ENCODE measurements at places on chromosomes 5 and 9. TPM values are rescaled to one million over a fixed set of nuclear protein-coding genes. Genes with fewer than 3 reads are reported as not detected.
A peak's percentile ranks its signal among the peaks of the same experiment; 100 is the strongest.

The ZNF169 gene
- total RNA-seq: 5.8 TPM

- peak within 1 kb of the TSS; percentile 55 for H3K27ac ChIP-seq
- H3K4me1 ChIP-seq: no peaks in the 10 kb centered on the region
- H3K4me3 ChIP-seq: peak within 1 kb of the TSS; percentile 70
These were observed at the start of gene ZFP2 for GRCh38 chr5:178895615-178896571. Gene ZFP2 (plus strand): TSS chr5:178895913. CDS start chr5:178931314, 35,401 bp downstream.

- no peak overlapping the region for H3K4me3 ChIP-seq
- H3K27ac ChIP-seq: no peak overlapping the region
These were observed 116.5 kb downstream of the CPLANE1 start for GRCh38 chr5:37132646-37133045.

- H3K36me3 ChIP-seq: no peaks in the 10 kb centered on the region
- no peak within 1 kb of the TSS for H3K27ac ChIP-seq
- no peak within 1 kb of the TSS for H3K4me3 ChIP-seq
- peak; percentile 91 for DNase-seq
These were observed at the start of gene HCN1 for GRCh38 chr5:45696206-45696836. Gene HCN1 (minus strand): TSS chr5:45696380.

DNA sequence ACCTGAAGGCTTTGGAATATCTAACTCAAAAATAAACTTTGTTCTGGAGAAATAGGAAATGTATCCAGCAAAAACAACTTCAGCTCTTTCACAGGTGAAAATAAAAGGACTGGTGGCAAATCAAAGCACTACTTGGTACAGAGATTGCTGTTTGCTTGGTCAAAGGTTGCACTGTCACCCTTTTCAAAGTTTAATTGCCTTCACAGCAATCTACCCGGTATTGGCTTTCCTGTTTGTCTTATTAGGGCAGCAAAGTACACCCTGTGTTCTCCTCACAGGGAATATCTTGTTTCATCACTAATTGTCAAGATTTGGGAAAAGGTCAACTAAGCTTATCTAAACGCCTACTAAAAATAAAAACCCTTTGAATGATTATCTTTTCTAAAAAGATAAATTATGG is 214.1 kb upstream of the ADCY2 start:
- no peaks in the 10 kb centered on the region for H3K36me3 ChIP-seq
- DNase-seq: no peak
- H3K4me3 ChIP-seq: no peak overlapping the region
- H3K27me3 ChIP-seq: no peaks in the 10 kb centered on the region
- no peak overlapping the region for H3K27ac ChIP-seq

- H3K36me3 ChIP-seq: no peaks in the 10 kb centered on the region
- no peak overlapping the region for H3K4me3 ChIP-seq
- no peak for DNase-seq
- H3K27me3 ChIP-seq: no peaks in the 10 kb centered on the region
- no peak overlapping the region for H3K27ac ChIP-seq
- peaks cover 5% of the 10 kb centered on the region for H3K4me1 ChIP-seq
These were observed 13.5 kb upstream of the AHRR start for GRCh38 chr5:307794-308579.

- no peak overlapping the region for H3K4me3 ChIP-seq
- H3K36me3 ChIP-seq: no peaks in the 10 kb centered on the region
- no peak overlapping the region for H3K27ac ChIP-seq
- no peaks in the 10 kb centered on the region for H3K27me3 ChIP-seq
- no peak for DNase-seq
- H3K4me1 ChIP-seq: no peaks in the 10 kb centered on the region
These were observed 317.1 kb downstream of the KCTD16 start for GRCh38 chr5:144487761-144488160.

- H3K36me3 ChIP-seq: no peaks in the 10 kb centered on the region
- no peak overlapping the region for H3K4me3 ChIP-seq
- no peak for DNase-seq
- H3K27me3 ChIP-seq: peaks cover 2% of the 10 kb centered on the region
These were observed 196.2 kb downstream of the RGS3 start for GRCh38 chr9:113659740-113660139.

DNA sequence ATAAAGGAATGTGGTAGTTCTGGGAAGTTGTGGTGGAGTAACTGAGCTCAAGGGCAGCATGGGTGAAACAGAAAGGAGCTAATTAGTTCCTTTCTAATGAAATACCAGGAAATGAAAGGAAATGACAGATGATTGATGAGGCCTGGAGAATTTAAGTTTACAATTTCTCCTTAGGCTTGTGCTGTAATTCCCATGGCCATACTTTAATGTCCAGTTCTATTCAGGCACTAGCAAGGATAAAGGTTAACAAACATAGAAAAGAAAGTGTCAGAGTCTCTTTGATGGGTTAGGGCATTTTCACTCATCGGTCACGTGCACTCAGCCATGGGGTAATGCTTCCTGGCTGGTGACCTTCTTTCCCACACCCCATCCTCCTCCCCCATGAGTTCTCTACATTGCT is 70.3 kb downstream of the CTSL start:
- DNase-seq: no peak
- H3K4me1 ChIP-seq: no peaks in the 10 kb centered on the region
- no peaks in the 10 kb centered on the region for H3K36me3 ChIP-seq

- no peak for DNase-seq
- H3K27ac ChIP-seq: no peak overlapping the region
- no peak overlapping the region for H3K4me3 ChIP-seq
- H3K4me1 ChIP-seq: peaks cover 12% of the 10 kb centered on the region
These were observed 69.8 kb downstream of the HABP4 start for GRCh38 chr9:96519787-96520186.

GRCh38 chr5:10695759-10696543 is 65.1 kb downstream of the DAP start:
- no peak for DNase-seq
- no peaks in the 10 kb centered on the region for H3K36me3 ChIP-seq
- H3K27ac ChIP-seq: no peak overlapping the region
- no peaks in the 10 kb centered on the region for H3K27me3 ChIP-seq
- H3K4me1 ChIP-seq: no peaks in the 10 kb centered on the region

DNA sequence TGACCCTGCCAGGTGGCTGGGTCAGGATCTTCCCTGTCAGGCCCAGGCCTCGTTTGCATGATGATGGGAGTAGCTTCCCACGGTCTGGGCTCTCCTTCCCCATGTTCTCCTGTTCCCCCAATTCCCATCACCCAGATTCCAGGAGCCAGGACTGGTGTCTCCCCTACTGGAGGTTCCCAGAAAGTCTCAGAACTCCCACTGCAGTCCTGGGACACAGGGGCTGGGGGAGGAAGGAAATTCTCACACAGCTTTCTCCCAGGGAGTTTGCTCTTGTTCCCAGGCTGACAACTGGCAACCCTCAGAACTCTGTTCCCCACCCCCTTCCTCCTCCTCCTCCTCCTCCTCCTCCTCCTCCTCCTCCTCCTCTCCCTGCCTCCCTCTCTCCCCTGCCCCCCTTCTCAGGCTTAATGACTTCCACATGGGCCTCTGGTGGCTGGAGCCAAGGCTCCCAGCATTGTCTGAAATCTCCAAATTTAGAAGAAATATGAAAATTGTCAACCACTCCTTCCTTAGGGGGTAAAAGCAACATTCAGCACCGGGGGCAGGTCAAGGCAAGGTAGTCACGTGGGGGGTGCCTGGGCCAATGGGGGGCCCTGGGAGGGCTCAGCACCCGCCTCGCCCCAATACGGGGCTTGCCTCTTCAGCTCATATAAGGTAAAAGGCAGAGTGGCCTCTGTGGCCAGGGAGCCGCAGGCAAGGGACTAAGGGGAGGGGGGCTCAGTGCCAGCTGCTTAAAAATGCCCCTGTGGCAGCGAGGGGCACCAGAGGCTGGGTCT is 27.3 kb upstream of the IL17B start:
- H3K4me1 ChIP-seq: peaks cover 30% of the 10 kb centered on the region
- no peaks in the 10 kb centered on the region for H3K27me3 ChIP-seq
- H3K4me3 ChIP-seq: no peak overlapping the region
- no peaks in the 10 kb centered on the region for H3K36me3 ChIP-seq

DNA sequence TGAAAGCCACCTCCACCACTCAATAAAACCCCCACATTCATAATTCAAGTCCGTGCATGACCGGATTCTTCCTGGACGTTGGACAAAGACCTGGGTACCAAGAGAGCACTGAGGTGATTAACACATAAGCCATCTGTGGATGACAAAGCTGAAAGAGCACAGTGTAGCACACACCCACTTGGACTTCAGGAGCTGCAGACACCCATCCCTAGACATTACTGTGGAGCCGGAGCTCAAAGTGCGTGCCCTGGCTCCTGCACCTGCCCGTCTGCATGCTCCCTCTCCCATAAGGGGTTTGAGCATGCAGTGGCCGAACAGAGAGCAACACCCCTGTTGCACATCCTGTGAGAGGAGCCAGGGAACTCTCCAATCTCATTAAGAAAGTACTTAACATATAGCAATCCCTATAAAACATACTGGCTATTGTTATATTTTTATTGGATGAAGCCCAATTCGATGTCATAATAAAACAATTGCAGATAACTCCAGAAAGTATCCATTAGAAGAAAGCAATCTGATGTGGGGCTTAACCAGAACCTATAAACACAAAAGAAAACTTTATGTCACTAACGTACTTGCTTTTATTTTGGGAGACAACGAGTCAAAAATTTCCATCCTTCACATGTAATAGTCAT is 1174.2 kb upstream of the C9orf72 start:
- DNase-seq: peak; percentile 54
- no peaks in the 10 kb centered on the region for H3K4me1 ChIP-seq
- H3K27me3 ChIP-seq: no peaks in the 10 kb centered on the region
- H3K36me3 ChIP-seq: no peaks in the 10 kb centered on the region
- no peak overlapping the region for H3K27ac ChIP-seq

DNA sequence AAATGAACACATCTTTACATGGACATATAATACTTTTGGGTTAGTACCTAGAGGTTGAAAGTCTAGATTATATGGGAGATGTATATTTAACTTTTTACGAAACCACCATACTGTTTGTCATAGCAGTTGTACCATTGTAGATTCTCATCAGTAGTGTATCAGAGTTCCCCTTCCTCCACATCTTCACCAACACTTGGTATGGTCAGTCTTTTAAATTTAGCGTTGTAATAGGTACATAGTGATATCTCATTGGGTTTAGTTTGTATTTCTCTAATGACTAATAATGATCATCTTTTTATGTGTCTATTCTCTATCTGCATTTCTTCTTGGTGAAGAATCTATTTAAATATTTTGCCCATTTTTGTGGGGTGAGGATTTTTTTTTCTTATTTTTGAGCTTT is 137.5 kb downstream of the NR3C1 start:
- no peaks in the 10 kb centered on the region for H3K27me3 ChIP-seq
- H3K4me1 ChIP-seq: no peaks in the 10 kb centered on the region
- no peak overlapping the region for H3K27ac ChIP-seq
- DNase-seq: no peak

The TMEM174 gene
- total RNA-seq: not detected

The PRUNE2 gene
- total RNA-seq: 18.1 TPM

DNA sequence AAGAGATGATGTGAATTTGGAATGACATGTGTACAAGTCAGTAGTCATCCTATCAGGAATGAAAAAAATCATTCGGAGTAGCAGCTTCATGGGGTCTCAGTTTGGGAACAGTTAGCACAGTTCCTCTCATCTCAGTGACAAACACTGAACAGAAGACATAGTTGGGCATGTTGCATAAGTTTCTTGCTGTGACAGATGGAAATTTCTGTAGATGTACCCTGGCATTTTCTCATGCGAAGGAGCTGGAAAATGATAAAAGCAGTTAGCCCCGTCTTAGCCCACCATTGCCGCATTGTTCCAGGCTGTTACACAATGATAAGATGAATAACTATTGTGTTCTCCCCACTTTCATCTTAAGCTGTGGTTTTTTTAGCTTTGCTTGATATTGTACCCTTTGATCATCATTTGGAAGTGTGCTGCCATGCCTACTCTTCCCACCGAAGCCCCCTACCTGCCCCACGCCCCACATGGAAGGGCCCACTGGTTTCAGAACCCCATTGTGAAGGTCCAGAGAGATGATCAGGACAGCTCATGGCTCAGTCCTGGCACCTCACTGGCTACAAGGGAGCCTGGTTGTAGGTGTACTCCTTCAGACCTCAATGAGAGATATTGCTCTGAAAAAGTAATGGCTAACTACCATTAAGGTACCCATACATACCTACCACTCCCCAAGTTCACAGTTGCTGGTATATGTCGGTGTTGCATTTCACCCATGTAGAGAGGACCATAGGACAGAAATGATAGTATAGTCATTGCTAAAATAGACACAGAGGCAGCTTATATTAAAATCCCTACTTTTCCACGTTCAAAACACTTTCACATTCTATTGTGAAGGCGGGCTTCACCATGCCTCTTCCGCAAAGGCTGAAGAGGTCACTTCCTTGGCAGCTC is 38.8 kb downstream of the SFXN1 start:
- H3K27ac ChIP-seq: no peak overlapping the region
- no peaks in the 10 kb centered on the region for H3K4me1 ChIP-seq
- peaks cover 44% of the 10 kb centered on the region for H3K36me3 ChIP-seq
- no peaks in the 10 kb centered on the region for H3K27me3 ChIP-seq
- no peak for DNase-seq

- H3K27ac ChIP-seq: no peak overlapping the region
- H3K27me3 ChIP-seq: no peaks in the 10 kb centered on the region
- peaks cover 2% of the 10 kb centered on the region for H3K4me1 ChIP-seq
- no peaks in the 10 kb centered on the region for H3K36me3 ChIP-seq
- no peak for DNase-seq
- H3K4me3 ChIP-seq: no peak overlapping the region
These were observed 140.8 kb downstream of the PRR16 start for GRCh38 chr5:120604884-120605283.

The MUSK gene
- total RNA-seq: 0.64 TPM

The CDX1 gene
- total RNA-seq: 0.43 TPM

- H3K27me3 ChIP-seq: no peaks in the 10 kb centered on the region
- DNase-seq: no peak
- no peaks in the 10 kb centered on the region for H3K36me3 ChIP-seq
- no peak overlapping the region for H3K4me3 ChIP-seq
- H3K4me1 ChIP-seq: no peaks in the 10 kb centered on the region
These were observed 124.7 kb downstream of the TLE1 start for GRCh38 chr9:81564632-81565031.

DNA sequence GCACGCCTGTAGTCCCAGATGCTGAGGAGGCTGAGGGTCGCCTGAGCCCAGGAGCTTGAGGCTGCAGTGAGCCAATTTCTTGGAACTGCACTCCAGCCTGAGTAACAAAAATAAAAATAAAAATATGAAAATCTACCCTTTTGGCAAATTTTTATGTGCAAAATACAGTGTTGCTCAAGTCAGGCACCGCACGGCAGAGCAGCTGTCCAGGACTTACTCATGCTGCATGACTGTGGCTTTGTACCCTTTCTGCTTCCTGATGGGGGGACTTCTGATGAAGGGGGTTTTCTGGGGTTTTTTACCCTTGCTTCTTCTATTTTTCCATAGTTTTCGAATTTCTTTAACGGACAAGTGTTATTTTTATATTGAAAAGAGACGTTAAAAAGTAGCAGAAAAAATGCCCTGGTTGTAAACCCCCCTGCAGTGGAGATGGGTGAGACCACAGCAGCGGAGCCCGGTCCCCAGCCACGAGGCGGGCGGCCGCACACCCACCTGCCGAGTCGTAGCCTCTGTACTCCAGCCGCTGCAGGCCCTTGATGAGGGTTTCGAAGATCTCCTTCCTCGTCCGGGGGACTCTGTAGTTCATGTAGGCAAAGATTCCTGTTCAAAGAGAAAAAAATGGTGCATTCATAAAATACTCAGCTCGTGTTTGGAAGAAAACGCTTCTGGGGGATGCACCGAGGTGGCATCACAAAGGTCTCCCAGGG is 15.0 kb downstream of the GFPT2 start:
- H3K36me3 ChIP-seq: peaks cover 5% of the 10 kb centered on the region
- no peak for DNase-seq
- H3K27me3 ChIP-seq: no peaks in the 10 kb centered on the region
- no peak overlapping the region for H3K4me3 ChIP-seq
- H3K27ac ChIP-seq: no peak overlapping the region

The LCN15 gene
- total RNA-seq: not detected
